Sciatic nerve (tissue), 2 donors: ENCODE measurements at places on chromosomes 7 and 10. TPM values are rescaled to one million over a fixed set of nuclear protein-coding genes. Genes with fewer than 3 reads are reported as not detected.

The HGF gene
- 48.8 TPM for total RNA-seq

The INSYN2A gene
- total RNA-seq, result not detected

The ATOH7 gene
- total RNA-seq, result 0.22 TPM

The TBXAS1 gene
- 19.1 TPM for total RNA-seq

The ZNF786 gene
- total RNA-seq, result 7.7 TPM

The CALHM3 gene
- not detected for total RNA-seq

The ZNF655 gene
- 62.0 TPM for total RNA-seq

The FOXI2 gene
- total RNA-seq, result 0.40 TPM

The DPCD gene
- total RNA-seq, result 9.1 TPM

The NUDCD3 gene
- total RNA-seq, result 101 TPM

The PIP gene
- not detected for total RNA-seq

The ADAMTS14 gene
- total RNA-seq, result 3.1 TPM

The ECHDC3 gene
- total RNA-seq, result 8.6 TPM

The KCND2 gene
- 0.40 TPM for total RNA-seq

The CNTNAP2 gene
- total RNA-seq, result 0.49 TPM
